Epithelial cell of esophagus (primary cell): ENCODE measurements at places on chromosomes 1 and 21.

- peak; percentile 61 for DNase-seq
These were observed 31.9 kb upstream of the IL19 start for GRCh38 chr1:206738370-206739366.

DNA sequence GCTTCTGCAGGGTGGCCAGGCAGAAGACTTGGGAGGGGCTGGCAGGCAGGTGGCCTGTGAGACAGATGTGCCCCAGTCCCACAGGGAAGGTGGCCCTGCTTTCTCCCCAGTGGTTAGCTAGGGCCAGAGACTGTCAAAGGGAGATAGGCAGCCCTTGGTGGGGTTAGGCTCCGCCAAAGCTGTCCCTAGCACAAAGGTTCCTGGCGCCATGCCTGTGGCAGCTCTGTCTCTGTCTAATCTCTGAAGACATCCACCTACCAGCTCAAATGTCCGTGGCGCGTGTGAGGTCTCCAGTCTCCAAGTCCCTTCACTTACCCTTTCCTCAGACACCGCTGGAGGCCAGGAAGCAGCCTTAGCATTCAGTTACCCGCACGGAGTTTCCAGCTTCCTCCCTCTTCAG, 17.7 kb downstream of the TCP10L start:
- DNase-seq: no peak

DNA sequence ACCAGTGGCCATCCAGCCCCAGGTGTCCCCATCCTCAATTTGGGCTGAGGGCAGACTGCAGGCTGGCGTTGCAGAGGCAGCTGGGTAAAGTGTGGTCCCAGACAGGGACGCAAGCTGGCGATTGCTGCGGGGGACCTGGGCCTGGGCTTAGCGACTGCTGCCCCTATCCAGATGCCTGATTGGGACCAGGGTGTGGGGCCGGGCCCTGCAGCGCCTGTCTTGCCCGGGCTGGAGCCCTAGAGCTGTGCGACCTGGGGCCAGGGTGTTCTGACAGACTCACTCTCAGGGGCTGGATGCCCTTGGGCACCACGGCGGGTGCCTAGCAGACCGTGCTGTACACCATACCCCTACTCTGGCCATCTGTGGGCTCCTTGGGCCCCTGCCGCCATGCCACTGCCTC, 16.2 kb upstream of the FAAP20 start:
- no peak for DNase-seq

- DNase-seq: peak; percentile 21
These were observed 576 bp downstream of the ZFP69 start for GRCh38 chr1:40477678-40478053.

DNA sequence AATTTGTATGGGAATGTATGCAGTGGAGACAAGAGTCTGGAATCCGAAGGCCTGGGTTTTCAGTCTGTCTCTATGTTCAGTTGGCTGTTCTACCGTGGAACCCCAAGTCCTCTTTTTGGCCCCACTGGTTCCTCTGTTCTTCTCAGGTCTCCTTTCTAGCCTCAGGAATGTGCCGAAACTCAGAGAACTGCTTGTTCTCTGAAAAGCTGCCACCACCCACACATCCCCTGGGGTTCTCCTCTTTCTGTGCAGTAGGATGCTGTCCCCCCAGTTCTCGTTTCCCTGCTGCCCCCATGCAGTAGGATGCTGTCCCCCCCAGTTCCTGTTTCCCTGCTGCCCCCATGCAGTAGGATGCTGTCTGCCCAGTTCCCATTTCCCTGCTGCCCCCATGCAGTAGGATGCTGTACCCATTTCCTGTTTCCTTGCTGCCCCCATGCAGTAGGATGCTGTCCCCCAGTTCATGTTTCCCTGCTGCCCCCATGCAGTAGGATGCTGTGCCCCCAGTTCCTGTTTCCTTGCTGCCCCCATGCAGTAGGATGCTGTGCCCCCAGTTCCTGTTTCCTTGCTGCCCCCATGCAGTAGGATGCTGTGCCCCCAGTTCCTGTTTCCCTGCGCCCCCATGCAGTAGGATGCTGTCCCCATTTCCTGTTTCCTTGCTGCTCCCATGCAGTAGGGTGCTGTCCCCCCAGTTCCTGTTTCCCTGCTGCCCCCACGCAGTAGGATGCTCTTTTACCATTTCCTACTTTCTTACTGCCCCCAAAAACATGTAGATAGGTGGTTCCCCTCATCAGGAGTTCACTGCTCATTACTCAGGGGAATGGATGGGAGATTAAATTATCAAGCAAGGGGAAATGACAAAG, 35.3 kb downstream of the OPTC start:
- DNase-seq: no peak

- DNase-seq: no peak
These were observed 26.8 kb downstream of the GFI1 start for GRCh38 chr1:92459871-92460320.

- no peak for DNase-seq
These were observed 948 bp downstream of the SEMA4A start for GRCh38 chr1:156154317-156154749.

DNA sequence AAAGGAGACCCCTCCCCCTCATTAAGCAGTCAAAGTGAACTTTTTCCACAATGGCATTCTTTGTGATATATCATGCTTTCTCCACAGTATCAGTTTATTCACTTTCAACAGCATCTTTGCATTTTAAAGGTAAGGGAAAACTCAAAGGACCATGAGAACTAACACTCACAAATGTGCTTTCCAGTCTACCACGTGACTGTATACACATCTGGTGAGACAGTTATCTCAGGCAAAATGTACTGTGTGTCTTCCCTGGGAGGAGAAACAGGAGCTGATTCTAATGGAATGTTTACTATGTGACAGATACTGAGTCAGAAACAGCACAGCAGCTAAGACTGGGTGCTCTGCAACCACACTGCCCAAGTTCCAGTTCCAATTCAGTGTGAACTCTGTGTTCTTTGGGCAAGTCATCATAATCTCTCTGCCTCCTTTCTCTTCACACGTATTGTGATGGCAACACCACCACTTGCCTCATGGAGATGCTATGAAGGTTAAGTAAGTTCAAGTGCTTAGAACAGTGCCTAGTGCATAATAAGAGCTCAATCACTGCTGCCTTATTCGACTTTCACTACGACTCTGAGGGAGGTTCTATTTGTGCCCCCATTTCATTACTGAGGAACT, 79.0 kb downstream of the SLC45A1 start:
- peak; percentile 96 for DNase-seq

GRCh38 chr21:22791986-22792560, 1793.9 kb downstream of the NCAM2 start:
- peak; percentile 50 for DNase-seq

DNA sequence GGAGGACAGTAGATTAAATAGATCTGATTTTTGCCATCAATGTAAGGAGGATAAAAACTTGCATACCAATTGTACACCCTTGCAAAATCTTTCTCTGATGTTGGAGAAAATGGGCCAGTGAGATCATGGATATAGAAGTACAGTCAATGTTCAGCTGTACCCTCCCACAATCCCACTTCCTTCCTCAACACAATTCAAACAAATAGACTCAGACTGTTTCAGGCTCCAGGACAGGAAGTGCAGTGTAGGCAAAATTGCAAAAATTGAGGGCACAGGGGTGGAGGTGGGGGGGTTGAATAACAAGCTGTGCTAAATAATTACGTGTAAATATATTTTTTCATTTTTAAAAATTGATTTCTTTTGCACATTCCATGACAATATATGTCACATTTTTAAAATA, 3.9 kb upstream of the IFI44 start:
- no peak for DNase-seq

- no peak for DNase-seq
These were observed 8.3 kb downstream of the CYB5RL start for GRCh38 chr1:54191525-54191924.

DNA sequence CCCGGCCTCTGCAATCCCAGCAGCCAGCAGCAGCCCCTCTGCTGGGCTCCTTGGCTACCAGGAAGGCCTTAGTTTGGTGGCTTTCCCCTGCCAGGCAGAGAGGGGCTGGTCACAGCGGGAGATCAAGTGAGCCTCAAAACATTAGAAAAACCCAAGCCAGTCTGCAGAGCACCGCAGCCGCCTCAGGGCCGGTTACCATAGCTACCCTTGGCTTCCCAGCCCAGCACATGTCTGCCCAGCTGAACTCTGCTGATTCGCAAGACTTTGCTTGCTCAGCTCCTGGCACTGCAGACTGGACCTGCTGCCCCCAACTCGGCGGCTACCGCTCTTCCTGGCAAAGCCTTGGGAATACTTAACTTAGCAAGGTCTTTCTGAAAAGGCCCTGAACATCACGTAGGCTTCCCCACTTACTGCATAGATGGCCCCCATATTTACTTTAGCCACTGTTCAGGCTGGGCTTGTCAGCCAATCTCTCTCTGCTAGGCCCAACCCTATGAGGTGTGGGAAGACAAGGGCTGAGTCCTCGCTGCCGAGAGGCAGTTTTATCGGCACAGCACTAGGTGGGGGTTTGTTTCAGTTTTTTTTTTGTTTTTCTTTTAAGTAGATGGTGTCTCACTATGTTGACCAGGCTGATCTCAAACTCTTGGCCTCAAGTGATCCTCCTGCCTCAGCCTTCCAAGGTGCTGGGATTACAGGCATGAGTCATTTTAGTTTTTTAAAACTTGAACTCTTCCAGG, 28.6 kb upstream of the PLEKHG5 start:
- peak; percentile 91 for DNase-seq

DNA sequence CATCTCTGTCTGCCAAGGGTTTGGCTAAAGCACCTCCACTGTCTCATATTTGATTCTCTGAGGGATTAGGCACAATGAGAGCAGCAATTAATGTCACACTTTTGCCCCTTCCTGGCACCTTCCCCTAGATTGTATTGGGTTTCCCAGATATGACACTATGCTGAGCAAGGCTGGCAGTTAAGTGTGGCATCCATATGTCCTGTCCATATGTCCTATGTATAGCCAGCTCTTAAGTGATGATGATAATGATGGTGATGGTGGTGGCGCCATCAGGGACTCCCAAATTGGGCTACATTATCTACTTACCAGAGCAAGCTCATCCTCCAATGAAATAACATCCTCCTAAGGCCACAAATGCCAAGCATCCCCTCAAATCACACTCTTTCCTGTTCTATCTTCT, 13.5 kb upstream of the LORICRIN start:
- DNase-seq: no peak

DNA sequence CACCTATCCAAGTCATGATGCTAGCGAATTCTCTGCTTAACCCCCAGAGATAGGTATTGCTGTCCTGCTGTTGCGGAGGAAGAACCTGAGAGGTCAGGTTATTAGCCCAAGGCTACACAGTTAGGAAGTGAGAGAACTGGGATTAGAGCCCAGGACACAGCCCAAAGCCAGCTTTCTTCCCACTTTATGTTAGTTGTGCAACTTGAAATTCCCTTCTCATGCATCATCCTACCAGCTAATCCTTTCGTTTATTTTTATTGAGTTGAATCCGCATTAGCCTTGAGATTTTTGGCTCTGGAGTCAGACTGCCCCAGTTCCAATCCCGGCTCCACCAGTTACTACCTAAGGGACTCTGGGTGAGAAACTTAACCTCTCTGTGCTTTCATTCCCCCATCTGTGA, 65.4 kb downstream of the PLEKHA6 start:
- peak; percentile 90 for DNase-seq

DNA sequence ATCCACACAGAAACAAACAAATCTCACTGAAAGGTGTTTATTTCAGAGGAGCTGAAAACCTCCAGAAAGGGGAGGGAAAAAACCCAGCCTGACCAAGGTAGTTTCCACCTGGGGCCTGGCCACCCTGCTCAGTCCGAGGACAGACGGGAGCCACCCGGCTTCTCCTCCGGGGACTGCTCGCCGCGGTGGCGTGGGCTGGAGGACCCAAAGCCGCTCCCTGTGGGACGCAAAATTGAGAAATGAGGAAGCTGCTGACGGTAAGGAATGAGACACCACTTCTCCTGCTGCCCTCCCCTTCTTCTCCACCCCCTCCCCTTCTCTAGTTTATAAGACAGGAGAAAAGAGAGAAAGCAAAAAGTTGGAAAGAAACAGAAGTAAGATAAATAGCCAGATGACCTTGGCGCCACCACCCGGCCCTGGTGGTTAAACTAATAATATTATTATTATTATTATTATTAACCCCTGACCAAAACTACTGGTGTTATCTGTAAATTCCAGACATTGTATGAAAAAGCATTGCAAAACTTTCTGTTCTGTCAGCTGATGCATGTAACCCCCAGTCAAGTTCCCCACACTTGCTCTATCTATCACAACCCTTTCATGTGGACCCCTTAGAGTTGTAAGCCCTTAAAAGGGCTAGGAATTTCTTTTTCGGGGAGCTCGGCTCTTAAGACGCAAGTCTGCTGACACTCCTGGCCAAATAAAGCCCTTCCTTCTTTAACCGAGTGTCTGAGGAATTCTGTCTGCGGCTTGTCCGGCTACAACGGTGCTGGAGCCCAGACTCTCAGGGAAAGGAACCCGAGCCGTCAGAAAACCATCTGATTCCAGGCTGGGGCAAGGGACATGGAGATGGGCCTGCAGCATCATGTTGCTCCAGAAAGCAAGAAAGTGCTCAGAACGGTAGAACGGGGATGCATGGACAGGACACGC, 12.5 kb downstream of the ITGB2 start:
- no peak for DNase-seq

DNA sequence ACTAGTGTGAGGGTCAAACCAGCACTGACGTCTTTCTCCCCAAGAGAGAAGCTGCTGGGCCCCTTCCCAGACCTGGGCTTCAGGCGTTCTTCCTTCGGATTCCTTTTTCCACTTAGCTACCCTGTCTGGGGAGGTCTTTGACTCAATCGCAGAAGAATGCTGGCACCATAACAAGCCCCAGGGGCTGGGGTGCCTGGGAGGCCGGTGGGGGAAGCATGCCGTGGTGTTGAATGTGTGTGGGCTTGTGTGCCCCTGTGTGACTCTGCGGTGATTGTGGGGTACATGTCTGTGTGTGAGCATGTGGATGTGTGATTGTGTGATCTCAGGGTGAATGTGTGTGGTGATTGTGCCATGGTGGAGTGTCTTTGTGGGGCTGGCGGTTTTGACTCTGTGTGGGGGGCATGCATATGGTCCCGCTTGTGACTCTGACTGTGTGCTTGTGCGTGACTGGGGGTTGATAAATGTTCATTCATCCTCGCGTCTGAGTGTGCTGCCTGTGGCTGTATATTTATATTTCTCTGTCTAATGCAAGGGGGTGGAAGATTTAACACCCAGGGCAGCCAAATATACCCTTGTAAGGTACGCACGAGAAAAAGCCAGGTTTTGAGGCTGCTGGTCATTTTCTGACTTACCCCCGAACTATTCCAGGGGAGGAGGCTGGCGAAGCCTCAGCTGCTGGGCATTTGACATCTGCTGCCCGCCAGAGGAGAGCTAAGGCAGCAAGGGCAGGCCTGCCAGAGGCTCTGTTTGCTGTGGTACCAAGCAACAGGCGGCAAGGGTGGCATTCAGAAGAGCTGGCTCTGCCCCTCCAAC, 1.1 kb upstream of the SYNC start:
- DNase-seq: peak; percentile 74

DNA sequence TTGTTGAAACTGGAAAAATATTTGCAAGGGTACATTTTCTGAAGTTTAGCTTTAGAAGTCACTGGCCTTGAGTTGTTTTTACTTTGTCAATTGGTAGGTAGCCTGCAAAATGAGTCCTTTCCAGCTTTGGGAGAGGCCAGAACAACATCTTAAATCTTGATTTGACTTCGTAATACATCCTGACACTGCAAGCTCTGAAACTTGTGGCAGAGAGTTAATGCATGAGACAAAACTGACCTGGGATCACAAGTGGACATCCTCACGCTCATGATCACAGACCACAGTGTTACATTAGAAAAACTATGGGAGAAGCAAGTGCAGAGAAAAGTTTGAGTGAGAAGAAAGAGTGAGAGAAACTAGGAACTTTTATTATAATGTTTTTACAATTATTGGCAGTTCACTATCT, 550.9 kb downstream of the USP25 start:
- no peak for DNase-seq

- DNase-seq: no peak
These were observed 6.7 kb upstream of the WDTC1 start for GRCh38 chr1:27227765-27228164.
